ENCODE measurements at places on chromosomes 6 and 20.

GRCh38 chr20:58546756-58547622 lies 31.8 kb upstream of the APCDD1L start:
- DNase-seq: no peak

- peak; percentile 50 for DNase-seq
Measured at GRCh38 chr20:51732096-51732791, 35.9 kb downstream of the ATP9A start.

DNA sequence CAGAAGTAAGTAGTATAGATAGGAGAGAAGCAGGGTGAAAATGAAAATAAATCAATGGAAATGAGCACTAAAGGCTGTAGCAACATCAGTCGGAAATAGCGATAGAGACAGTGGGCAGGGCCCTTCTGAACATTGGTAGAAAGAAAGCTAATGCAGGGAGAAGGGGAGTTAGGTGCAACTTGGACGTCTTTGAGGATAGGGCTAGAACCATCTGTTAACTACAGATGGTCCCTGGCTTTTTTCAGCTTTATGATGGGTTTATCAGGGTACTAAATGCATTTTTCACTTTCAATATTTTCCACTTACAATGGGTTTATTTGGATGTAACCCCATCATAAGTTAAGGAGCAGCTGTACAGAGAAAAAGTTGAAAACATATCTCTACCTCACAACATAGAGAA lies 72.8 kb upstream of the CNR1 start:
- no peak for DNase-seq

DNA sequence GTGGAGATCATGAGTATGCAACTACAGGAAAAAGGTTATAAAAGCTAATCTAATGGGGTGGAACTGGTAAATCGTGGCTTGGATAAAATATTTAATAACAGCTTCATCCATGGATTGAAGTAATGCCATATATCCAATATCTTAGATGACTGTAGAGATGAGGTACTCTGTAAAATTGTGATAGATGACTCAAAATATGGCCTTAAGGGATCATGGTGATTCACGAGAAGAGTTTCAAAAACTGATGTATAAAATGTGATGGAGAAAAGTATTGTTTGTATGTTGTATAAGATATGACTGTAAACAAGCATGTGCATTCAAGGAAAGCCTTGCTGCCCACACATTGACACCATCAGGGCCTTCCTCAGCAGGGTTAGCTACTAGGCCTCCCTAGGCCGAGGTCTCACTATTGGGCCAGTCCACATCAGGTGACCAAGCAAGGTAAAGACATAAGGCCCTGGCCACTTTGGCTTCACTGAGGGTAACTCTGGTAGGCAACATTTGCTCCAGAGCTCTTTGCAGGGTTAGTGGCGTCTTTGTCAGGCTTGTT lies 17.7 kb upstream of the CCN6 start:
- DNase-seq: no peak

GRCh38 chr6:19501737-19502245 lies 335.4 kb upstream of the ID4 start:
- DNase-seq: no peak

DNA sequence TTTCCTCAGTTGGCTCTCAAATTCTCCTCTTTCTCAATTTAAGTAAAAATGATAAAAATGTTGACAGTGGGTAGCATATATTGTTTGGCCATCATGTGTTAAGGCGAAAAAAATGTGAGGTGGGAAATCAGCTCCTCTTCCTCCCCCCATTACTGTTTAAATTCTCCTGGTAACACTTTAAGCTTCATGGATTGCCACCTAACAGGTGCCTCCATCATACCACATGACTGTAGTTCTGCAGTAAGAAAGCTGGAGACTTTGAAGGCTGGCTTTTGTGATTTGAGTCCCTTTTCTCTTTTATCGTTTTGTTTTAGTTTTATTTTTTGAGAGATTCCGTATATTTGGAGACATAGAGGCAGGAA lies 1.2 kb downstream of the ZFAND3 start:
- DNase-seq: no peak

DNA sequence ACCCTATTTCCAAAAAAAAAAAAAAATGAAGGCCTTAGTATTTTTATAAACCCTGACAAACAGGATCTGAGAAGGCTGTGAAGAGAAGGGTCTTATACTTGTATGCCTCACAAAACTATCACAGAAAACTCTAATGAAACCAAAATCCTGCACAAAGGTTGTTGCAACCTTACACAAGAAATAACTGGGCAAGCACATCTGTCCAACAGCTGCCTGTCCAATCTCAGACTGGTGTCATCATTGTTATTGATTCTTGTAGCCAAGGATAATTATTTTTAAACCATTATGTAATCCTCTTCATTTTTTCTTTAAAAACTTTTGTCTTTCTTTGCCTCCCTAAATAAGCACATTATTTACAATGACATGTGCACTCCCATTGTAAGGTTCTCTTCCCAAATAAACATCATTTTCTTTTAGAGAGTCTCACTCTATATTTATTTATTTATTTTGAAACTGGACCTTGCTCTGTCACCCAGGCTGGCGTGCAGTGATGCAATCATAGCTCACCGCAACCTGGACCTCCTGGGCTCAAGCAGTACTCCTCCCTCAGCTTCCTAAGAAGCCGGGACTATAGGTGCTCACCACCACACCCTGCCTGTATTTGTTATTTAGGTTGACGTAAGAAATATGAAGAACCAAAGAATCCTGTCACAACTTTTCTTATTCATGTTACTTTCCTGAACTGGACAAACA lies 697.1 kb downstream of the DOK5 start:
- no peak for DNase-seq

GRCh38 chr20:38497246-38497935 lies 24.7 kb downstream of the RALGAPB start:
- DNase-seq: no peak

- peak; percentile 2 for DNase-seq
Measured at GRCh38 chr6:68834551-68834950, 199.5 kb downstream of the ADGRB3 start.

DNA sequence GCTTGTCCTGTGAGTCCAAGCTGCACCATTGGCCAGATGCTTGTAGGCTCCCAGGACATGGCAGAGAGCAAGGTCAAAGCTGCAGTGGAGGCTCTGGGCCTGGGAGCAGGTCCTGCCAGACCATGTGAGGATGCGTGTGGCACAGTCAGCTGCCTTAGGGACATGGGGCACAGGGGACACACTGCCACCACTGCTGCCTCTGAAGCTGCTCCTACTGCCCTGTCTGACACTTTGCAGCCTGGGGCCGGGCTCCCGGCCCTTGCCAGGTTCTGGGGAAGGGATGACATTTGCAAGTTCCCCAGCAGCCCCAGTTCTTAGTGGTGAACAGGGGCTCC lies 13.2 kb upstream of the FUT9 start:
- no peak for DNase-seq

DNA sequence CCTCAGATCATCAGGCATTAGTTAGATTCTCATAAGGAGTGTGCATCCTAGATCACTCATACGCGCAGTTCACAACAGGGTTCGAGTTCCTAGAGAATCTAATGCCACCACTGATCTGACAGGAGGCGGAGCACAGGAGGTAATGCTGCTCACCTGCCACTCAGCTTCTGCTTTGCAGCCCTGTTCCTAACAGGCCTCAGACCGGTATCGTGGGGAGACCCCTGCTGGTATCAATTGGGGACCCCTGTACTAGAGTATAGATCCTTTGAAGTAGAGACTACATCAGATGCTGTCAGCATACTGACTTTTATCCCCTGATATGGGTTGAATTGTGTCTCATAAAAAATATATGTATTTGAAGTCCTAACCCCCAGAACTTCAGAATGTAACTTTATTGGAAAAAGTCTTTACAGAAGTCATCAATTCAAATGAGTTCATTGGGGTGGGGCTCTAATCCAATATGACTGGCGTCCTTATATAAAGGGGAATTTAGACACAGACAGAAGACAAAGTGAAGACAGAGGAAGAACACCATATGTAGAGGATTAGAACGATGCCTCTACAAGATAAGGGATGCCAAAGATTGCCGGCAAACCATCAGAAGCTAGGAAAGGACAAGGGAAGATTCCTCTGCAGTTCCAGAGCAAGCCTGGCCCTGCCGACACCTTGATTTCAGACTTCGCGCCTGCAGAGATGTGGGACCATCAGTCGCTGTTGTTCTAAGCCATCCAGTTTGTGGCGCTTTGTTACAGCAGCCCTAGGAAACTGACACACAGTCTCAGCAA lies 104.4 kb upstream of the BTBD3 start:
- no peak for DNase-seq

- DNase-seq: no peak
Measured at GRCh38 chr6:100304575-100304974, 160.1 kb downstream of the SIM1 start.

DNA sequence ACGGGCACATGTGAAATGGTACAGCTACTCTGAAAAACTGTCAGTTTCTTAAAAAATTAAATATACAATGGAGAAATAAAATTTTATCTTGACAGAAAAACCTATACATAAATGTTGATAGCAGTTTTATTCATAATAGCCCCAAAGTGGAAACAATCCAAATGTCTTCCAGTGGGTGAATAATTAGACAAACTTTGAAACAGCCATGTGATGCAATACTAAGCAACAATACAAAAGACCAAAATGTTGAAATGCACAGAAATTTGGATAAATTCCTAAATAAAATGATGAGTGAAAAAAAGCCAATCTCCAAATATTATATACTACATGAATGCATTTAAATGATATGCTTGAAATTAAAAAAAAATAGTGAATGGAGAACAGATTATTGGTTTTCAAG lies 523.1 kb downstream of the HTR1B start:
- no peak for DNase-seq

DNA sequence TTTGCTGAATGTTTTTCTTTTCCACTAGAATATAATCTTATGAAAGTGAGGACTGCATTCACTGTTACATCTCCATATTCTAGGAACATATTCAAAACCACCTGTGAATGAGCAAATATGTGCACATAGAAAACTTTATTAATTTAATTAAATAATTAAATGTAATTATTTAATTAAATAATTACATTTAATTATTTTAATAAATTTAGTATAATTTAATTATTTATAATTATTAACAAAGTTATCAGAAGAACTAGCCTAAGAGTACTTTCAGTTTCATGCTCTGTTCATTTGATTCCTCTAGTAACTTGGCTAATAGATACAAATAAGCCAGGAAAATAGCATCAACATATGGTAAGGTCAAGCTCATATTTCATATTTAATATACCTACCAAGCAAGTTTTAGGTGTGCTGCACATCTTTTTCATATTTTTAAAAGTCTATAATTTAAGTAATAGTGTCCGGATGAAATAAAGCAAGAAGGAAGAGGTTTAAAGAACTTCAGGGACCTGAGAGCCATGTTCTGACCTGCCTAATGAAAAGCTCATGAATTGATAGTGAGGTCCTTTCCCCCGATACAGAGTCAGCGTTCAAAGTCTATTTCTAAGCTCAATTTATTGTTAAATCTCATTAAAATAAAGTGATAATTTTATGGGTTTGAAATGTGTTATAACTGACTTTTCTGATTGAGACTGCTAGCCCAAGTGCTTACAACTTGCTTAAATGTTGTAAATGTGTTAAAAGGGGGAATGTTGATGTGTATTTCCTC lies 361.4 kb upstream of the FLRT3 start:
- DNase-seq: no peak

DNA sequence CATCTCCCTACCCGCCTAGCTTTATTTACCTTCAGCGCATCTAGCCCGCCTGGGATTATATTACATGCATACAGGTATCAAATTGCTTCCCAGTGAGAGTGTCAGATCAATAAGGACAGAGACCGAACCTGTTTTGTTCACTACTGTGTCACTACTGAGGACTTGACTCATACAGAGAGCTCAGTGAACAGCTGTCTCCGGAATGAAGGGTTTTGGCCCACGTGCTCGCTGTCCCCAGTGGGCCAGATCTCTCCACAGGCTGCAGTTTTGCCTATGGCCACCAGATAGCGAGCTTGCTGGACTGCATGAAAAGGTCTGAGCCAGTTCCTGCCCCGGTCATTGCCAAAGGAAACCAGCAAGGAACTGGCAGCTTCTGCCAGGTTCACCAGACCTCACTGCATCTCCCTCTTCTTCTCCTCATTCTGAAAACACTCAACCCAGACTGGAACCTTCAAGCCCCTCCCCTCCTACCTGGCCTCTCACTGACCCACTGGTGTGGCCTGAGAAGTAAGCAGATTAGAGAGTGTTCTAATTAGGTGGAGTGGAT lies 150.8 kb downstream of the ZMYND8 start:
- DNase-seq: peak; percentile 76

DNA sequence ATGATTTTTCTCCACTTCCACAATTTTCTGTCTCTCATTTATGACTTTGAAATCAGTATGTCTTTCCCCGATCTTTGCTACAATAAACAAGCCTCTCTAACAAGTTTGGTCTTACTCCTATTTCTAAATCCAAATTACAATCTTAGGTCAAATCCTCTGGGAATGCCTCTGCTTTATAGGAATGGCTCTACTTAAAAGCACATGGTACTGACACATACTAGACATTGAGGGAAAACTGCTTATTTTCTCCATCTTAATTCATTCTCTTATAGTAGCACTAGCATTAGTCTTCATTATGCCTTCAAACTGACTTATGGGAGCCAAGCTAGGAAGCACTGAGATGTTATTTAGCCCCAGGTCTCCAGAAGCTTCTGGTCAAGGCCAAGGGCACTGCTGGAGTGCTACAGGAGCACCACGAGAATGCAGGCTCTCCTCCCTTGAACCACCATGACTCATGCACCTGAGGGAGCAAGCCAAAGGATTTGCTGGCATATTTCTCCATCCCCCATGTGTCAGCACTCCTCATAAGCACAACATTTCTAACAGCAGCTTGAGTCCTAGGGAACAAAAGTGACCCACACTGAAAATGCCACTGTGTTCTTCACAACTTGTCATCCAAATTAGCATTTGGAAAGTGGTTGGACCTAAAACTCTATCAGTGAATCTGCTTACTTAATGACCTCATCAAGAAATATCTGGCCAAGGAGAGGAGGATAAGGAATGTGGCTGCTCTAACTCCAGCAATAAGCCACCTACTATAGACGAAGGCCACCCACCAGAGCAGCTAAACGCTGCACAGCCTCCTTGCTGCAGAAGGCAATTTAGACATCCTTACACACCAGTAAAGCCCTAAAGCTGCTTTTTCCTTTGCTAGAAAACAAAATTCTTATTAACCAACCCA lies 156.8 kb upstream of the KCNQ5 start:
- peak; percentile 55 for DNase-seq

All from AG08396 (cell line).